ENCODE measurements at places on chromosomes 5 and 9. TPM values are rescaled to one million over a fixed set of nuclear protein-coding genes. Genes with fewer than 3 reads are reported as not detected.

Gene P4HA2
- 42.0 TPM for total RNA-seq

Gene CRB2
- 0.06 TPM for total RNA-seq

Gene PLAC8L1
- total RNA-seq, result not detected

Gene EDIL3
- 0.16 TPM for total RNA-seq

Gene SOWAHA
- total RNA-seq, result 0.08 TPM

Gene LRRC70
- total RNA-seq, result 0.12 TPM
